ENCODE measurements at places on chromosomes 7 and 10. TPM values are rescaled to one million over a fixed set of nuclear protein-coding genes. Genes with fewer than 3 reads are reported as not detected.

GRCh38 chr10:60134548-60134947 lies 228.2 kb upstream of the CCDC6 start:
- DNase-seq, result no peak

DNA sequence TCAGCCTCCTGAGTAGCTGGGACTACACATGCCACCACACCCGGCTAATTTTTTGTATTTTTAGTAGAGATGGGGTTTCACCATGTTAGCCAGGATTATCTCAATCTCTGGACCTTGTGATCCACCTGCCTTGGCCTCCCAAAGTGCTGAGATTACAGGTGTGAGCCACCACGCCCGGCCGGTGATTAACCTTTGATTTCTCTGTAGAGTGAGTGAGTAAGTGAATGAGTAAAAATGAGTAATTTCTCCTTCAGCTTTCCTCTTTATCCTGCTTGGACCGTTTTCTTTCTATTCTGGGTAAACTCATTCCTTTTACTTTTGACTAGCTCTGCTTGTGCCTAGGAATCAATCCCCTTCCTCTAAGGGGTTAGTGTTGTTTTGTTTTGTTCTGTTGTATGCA lies 36.8 kb downstream of the ST7 start:
- no peak for DNase-seq

DNA sequence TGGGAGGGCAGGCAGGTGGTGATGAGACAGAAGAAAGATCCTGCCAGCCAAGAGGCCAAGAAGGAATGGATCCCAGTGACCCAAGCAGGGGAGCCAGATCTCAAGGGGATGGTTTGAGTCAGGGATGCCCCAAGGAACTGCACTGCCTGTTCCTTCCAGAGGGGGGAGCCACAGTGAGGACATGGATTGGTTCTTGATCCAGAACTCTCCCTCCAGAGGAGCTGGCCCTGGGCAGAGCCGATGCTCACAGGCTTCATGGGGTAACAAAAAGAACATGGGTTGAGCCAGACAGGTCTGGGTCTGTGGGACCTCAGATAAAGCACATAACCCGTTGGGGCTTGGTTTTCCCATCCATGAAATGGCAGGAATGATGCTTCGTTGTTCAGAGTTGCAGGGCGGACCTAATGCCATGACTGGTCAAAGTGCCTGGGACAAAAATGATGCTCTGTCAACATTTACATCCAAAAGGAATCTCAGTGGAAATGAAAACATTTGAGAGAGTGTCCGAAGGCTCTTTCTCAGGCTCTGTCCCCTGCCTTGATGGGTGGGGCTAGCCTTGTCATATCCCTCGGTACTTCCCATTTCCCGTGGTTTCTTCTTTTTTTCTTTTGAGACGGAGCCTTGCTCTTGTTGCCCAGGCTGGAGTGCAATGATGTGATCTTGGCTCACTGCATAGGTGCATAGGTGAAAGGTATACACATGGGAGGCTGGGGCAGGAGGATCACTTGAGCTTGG lies 4.7 kb upstream of the DENND2A start:
- DNase-seq, result no peak

The PGAM2 gene
- polyA plus RNA-seq, result 250 TPM

- DNase-seq, result peak; percentile 33
Measured at GRCh38 chr7:27922907-27923641, 183.1 kb downstream of the TAX1BP1 start.
